ENCODE measurements at places on chromosomes 2 and 18.
A peak's percentile ranks its signal among the peaks of the same experiment; 100 is the strongest.

DNA sequence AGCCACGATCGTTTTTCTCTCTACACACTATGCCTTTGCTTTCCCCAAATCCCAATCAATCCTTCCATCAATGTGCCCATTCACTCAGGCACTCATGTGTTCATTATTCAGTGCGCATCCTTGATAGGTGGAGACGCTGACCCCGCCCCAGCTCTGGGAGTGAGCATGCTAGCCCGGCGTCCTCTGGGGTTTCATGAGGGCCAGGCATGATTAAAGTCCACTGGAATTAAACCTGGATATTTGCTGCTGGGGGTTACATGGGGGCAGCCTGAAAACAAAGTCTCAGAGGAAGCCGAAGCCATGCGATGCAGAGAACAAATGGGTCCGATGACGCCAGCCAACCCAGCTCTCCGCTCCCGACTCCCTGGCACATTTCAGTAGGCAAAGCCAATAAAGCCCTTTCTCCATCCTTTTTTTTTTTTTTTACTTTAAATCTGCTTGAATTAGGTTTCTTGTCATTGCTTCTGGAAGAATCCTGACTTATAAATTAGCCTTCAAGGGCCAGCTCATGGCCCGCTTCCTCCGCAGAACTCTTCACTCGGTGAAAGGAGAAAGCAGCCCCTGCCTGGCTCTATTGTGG, 316.4 kb upstream of the ID2 start:
- DNase-seq: no peak

DNA sequence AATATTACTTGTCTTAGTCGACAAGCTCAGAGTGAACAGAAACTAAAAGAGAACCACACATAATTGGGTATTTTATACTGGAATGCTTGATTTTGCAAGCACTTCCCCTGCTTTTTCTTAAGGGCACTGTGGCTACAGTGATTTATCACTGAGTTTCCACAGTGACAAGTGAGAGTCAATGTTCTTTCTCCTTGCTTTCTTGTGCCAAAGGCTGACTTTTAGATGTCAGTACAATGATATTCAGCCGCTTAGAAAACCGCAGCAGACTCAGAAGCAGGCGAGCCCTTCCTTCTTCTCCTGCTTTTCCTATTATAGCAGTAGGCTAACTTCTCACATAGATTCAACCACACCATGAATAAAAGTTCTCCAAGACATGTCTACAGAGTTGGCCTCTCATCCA, 1603.6 kb upstream of the NXPH2 start:
- DNase-seq: no peak

DNA sequence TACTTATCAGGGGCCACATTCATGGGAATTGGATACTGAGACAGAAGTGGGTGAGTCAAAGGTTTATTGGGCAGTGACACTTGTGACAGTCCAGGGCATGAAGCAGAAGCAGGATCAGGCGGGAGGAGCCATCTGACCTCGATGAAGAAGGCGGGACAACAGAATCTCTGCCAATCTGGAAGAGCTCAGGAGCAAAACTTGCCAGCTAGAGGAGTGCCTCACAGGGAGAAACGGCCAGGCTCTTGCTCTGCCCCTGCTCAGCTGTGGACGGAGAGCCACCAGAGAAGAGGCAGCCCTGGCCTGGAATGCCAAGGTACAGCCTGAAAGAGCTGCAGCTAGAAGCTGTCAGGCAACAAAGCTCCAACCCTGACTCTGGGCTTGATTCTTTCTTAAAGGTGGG, 16.9 kb downstream of the DAW1 start:
- DNase-seq: no peak

DNA sequence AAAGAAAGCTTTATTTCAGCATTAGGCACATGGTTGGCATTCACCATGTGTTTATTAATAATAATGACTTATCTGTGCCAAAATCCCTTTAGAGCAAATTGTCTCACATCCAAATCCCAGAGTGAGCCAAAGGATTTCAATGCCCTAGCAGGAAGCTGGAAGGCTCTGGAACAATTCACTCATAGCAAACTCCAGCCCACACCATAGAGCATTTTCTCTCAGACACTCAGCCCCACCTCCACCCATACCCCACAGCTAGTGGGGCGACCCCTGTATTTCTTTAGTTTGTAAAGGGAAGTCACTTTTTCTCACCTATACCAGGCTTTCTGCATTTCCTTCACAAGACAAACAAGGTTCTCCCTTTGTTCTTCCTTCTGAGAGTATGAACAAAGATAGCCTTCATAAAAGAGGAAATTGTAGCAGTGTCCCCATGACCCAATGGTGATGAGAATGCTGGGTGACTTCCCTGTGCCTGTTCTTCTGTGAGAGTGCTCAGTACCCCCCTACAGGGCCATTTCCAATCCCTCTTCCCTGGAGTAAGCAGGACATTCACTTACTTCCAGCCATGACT, 100.1 kb upstream of the APCDD1 start:
- DNase-seq: no peak

- no peak for DNase-seq
Observed at GRCh38 chr2:216220976-216221375, 111.8 kb downstream of the XRCC5 start.

GRCh38 chr2:39786761-39787522, 7.9 kb upstream of the THUMPD2 start:
- DNase-seq: no peak

- DNase-seq: no peak
Observed at GRCh38 chr2:234411793-234412192, 85.1 kb downstream of the ARL4C start.

DNA sequence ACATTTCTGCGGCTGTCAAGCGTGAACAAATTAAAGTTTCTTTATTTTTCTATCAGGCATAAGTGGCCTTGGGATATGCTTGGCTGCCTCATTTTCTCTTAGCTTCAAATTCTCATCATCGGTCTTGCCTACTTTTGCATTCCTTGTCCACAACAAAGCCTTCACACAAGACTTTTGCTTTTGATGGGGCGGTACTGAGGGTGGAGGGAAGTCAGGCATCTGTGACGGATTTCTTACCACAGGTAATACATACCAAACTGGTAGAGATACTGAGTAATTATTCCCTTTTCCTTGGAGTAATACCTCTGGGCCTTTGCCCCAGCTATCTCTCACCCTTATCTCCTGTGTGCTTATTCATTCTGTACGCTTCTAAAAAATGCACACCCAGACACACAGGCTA, 468.3 kb upstream of the RGPD4 start:
- no peak for DNase-seq

DNA sequence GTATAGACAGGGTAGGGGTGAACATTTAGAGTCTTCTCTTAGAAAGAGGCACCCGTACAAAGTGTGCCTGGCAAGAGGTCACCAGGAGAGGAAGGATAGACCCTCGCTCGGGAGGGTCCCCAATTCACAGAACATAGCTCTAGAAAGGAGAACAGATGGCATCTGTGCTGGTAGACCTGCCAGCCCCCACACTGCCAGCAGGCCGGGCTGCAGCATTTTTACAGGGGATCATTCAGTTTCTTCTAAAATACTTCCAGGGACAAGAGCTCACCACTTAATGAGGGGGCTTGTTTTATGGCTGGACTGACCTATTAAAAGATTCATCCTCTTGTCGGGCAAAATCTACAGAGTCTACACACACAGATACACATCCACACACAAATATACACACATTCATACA, 149.9 kb downstream of the SEPTIN10 start:
- no peak for DNase-seq

GRCh38 chr2:69784228-69784627, 42.3 kb downstream of the ANXA4 start:
- DNase-seq: no peak

GRCh38 chr2:221553333-221553732, 18.8 kb downstream of the EPHA4 start:
- peak; percentile 83 for DNase-seq

GRCh38 chr2:19648583-19648982, 253.2 kb downstream of the TTC32 start:
- DNase-seq: no peak

DNA sequence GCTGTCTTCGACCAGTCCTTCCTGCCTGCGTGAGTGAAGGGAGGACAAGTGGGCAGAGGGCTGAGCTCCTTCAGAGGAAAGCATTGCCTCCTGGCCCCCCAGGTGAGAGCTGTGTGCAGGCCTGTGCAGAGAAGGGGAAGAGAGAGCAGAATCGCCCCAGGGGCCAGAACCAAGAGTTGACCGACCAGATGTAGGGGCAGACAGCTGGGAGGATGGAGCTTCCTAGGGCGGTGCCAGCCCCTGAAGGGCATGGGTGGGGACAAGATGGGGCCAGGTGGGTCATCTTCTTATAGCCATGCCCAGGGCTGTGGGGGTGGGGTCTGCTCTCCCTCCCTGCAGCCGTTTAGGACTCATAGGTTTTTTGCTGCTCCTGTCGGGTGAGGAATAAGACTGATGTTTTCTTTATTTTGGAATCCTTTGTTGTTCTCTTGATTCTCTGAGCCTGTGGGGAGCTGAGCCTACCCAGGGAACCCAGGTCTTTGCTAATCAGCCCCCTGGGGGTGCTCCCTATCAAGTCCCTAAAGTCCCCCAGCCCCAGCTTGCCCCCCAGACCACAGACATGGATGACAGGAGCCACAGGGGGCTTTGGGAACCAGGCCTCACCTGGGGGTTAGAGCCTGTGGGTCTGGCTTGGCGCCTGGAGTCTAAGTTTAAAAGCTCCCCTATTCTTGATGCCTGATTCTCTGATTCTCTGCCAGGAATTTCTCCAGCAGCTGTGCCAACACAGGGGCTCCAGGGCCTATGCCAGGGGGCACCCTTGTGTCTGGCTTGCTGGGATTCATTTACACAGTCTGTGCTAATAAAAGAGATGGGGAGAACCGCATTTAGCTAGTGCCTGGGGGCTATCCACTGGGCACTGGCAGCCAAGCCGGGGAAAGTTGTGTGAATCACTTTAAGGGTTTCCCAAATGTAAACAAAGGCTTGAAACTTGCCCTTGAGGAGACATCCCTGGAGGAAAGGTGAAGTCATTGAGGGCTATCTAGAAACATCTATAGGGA, 9.3 kb upstream of the EFHD1 start:
- DNase-seq: peak; percentile 98

- DNase-seq: no peak
Observed at GRCh38 chr2:110729106-110729505, 3.3 kb upstream of the ACOXL start.

DNA sequence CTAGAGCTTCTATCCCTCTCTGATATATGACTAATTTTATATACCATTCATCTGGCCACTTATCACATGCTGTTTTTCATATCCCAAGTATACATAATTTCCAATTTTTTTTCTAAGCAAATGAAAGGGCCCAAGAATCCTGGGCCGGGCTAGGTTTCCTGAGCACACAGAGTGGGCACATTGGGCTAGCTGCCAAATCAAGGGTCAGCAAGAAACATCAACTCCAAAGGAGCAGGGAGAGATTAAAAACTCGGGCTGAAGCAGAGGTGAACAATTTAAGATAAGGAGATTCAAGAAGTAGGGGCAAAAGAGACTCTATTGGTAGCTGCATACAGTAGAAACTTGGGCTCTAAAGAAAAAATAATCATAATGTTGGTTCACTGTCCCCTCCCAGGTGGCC, 39.0 kb downstream of the OLA1 start:
- no peak for DNase-seq

GRCh38 chr2:64328415-64328722, 125.6 kb upstream of the LGALSL start:
- no peak for DNase-seq

- DNase-seq: no peak
Observed at GRCh38 chr2:38215993-38216392, 140.0 kb upstream of the CYP1B1 start.

- no peak for DNase-seq
Observed at GRCh38 chr18:48815581-48816324, 135.0 kb downstream of the SMAD7 start.

- DNase-seq: no peak
Observed at GRCh38 chr18:26869640-26870039, 4.1 kb upstream of the AQP4 start.

DNA sequence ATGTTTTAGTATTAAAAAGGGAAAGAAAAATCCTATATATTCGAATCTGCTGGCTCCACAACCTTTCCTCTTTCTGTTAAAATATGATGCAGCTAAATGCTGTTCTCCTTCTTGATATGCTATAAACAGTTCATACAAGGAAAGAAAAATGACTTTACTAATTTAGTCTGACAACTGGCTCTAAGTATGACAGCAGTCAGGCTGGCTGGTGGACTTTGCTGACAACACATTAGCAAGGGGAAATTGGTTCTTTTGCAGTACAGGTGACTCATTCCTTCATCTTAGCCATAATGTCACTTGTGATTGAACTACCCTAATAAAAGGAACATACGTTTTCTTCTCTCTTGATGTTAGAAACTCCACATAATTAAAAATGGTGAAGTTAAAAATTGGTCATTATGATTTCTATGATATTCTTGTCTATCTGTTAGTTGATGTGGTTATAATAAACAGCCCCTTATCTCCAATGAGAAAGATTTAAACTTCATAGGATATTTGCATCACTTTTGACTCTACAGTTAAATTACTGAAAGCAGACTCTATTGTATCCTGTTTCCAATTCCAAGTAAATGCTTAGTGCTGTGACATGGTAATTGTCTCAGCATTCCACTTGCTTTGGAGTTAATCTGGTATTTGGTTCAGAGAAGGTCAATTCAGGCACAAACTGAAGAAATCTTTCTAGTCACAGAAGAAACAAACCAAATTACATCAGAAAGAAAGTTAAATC, 315.3 kb upstream of the GULP1 start:
- DNase-seq: no peak

DNA sequence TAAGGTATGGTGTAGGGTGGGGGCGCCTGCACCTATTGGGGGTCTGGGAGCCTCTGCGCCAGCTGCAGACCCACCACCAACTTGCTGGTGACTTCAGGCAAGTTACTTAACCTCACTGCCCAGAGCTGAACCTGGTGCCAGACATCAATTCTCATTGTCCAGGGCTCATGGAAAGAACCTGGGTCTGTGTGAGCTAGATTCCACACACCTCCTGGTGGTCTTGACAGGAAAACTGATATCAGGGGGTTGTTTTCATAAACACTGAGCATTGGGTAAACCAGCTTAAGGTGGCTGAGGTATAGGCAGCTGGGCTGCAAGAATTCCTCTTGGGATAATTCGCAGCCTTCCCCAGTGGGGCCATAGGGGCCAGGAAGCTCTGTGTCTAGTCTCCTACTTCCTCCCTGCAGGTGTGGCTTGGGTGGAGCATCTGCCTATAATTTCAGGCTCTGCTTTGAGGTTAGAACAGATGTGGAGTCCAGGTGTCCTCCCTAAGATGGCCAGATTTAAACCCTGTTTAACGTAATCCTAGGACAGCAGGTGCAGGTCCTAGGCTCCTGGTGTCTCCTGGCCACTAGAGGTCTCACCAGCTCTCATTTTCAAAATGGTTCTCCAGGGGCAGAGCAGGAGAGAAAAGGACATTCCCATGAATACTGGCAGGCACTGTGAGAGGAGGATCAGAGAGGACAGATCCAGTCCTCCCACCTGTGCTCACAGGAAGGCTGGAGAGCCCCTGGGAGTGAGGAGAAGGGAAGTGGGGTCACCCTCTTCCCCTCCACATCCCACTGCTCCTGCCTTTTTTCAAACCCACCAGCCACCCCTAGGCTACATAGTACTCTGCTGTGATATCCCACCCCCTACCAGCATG, 100.4 kb upstream of the SMAD2 start:
- peak; percentile 53 for DNase-seq

GRCh38 chr2:136766073-136766404, 694 bp downstream of the THSD7B start:
- peak; percentile 2 for DNase-seq

GRCh38 chr18:5891184-5891853, 4.0 kb downstream of the TMEM200C start:
- no peak for DNase-seq

GRCh38 chr2:157036726-157037125, 220.8 kb upstream of the GALNT5 start:
- no peak for DNase-seq

- DNase-seq: peak; percentile 24
Observed at GRCh38 chr2:50514901-50515300, 517.0 kb downstream of the NRXN1 start.

Measured in NCI-H2081 (cell line).